Activated CD4-positive, alpha-beta memory T cell treated with anti-CD3 and anti-CD28 coated beads for 36 hours (primary cell): ENCODE measurements at places on chromosomes 11 and 22. TPM values are rescaled to one million over a fixed set of nuclear protein-coding genes. Genes with fewer than 3 reads are reported as not detected.

- peak; percentile 66 for DNase-seq
These were observed 36.7 kb upstream of the PLET1 start for GRCh38 chr11:112297248-112297866.

DNA sequence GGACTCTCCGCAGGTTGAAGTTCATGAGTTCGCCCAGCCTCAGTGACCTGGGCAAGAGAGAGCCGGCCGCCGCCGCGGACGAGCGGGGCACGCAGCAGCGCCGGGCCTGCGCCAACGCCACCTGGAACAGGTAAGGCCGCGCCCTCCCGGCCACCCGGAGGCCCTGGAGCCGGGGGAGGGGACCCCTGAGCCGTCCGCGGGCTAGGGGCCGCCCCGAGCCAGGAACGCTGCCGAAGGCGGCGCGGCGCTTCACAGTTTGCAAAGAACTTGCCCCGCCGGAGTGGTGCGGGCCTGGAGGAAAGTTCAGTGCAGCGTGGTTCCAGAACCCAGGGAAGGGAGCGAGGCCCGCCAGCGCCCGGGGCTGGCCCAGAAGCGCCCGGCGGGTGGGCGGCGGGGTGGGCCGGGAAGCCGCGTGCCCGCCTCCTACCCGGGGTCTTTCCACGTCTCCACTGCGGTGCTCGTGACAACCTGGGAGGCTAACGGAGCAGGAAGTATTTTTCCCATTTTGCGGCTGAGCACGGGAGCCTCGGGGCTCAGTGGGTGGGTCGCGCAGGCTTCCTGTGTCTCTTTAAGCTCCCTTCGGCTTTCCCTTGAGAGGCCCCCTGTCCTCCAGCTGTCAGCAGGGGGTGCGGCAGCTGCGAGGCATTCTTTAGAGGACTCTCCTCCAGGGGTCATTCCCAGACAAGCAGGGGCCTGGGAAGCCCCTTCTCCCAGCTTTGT lies 635 bp downstream of the PRR5 start:
- no peak for DNase-seq

- DNase-seq, result no peak
These were observed 12.9 kb downstream of the NAV2 start for GRCh38 chr11:19725379-19726079.

DNA sequence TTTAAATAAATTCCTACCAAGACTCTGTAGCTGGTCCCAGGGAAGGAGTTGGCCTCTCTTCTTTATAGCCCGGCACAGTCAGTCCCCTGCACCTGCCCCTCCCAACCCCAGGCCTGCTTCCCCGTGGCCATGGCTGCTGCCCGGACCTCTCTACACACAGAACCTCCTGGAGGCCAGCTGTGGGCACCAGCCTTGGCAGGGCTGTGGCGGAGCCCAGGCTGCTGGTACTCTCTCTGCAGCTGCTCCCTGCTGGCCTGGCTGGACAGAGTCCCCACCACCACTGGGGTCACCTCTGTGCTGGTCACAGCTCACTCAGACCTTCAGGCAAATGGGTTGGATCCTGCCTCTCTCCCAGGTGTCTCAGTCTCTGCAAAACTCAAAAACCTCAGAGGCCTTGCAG lies 69.3 kb downstream of the LRP5 start:
- no peak for DNase-seq

- no peak for DNase-seq
These were observed 52.5 kb downstream of the GRAMD4 start for GRCh38 chr22:46672731-46673130.

The KRTAP5-7 gene
- total RNA-seq, result not detected

The TEX12 gene
- total RNA-seq, result 0.29 TPM

The PAX6 gene
- total RNA-seq, result not detected

The KCNQ1 gene
- total RNA-seq, result 10.7 TPM
